Activated T-helper 1 cell treated with Interleukin-2 at 50 U/mL for 16 hours (primary cell): ENCODE measurements at places on chromosomes 12 and 14.

GRCh38 chr12:46187023-46187422 is 81.8 kb downstream of the SLC38A1 start:
- DNase-seq = no peak

- no peak for DNase-seq
Observed at GRCh38 chr12:112843287-112843686, 51.7 kb downstream of the RPH3A start.

- DNase-seq = no peak
Observed at GRCh38 chr12:79115743-79116142, 251.2 kb downstream of the SYT1 start.

GRCh38 chr14:72535485-72535884 is 358.4 kb downstream of the DPF3 start:
- no peak for DNase-seq

GRCh38 chr14:90677484-90678050 is 138.7 kb downstream of the TTC7B start:
- DNase-seq = no peak

- no peak for DNase-seq
Observed at GRCh38 chr12:45587012-45587411, 142.5 kb upstream of the ARID2 start.

- no peak for DNase-seq
Observed at GRCh38 chr12:19428246-19428645, 11.0 kb upstream of the AEBP2 start.

GRCh38 chr12:102745971-102746600 is 171.0 kb downstream of the PAH start:
- DNase-seq = no peak

DNA sequence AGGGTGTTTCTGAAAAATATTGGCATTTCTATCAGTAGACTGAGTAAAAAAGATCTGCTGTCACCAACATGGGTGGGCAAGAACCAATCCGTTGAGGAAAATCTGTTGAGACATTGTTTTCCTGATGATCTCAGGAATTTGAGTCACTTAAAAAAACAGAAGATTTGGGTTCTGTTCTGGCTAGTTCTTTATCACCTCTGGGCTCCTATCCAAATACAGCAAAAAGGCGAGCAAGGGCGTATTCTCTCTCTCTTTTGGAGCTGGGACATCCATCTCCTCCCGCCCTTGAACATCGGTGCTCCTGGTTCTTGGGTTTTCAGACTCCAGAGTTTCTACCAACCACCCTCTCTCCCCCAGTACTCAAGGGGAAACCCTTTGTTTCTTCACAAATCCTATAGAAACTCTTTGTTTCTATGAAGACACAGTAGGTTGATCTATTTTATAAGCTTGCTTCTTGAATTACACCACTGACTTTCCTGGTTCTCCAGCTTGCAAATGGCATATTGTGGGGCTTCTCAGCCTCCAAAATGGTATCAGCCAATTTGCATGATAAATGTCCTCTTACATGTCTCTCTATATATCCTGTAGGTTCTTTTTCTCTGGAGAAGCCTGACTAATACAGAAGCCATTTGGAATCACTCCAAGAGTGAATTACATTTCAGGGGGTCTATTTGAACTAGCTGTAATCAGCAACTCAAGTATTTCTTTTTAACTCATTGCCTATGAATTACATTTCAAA is 263.9 kb upstream of the TMTC1 start:
- DNase-seq = no peak

DNA sequence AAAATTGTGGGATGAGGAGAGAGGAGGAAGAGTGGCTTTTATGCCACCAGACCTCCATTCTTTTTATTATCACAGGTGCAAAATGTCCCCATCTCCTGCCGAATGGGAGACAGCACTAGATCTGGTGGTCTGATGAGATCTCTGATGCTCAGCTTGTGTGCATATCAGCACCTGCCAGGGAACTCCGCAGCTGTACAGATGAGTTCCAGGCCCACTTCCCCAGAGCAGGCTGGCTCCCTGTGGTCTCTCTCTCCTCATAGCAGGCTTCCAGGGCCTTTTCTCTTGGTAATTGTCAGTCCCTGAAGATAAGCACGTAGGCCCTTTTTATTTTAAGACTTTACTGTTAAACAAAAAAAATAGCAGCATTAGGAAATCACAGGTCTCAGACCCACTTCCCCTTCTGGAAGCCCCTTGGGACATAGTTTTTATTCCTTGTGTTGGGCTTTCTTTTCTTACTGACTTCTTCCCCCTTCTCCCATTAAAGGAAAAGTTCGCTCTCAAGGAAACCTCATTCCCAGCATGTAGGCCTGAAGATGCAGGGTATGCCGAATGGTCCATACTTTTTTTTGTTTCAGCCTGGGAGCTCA is 4.5 kb upstream of the TBC1D30 start:
- no peak for DNase-seq

GRCh38 chr12:89212339-89212771 is 139.9 kb downstream of the DUSP6 start:
- DNase-seq = no peak

GRCh38 chr12:46024099-46024498 is 33.7 kb upstream of the SCAF11 start:
- DNase-seq = no peak

DNA sequence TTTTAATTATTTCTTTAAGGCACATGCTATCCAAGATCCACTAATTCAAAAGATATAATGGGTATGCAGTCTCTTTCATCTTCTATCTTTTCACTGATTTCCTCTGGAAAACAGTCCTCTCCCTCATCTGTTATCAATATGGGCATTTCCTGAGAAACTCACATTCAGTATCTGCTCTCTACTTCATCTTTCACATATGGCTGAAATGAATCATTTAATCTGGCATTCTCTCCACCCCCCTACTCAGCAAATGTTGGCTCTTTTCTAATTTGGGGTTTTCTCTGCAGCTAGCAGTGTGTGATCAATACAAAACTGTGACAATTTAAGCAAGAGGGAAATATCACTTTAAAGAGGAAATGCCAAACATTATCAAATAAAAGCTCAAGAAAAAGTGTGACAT is 157.1 kb upstream of the TMTC1 start:
- no peak for DNase-seq

DNA sequence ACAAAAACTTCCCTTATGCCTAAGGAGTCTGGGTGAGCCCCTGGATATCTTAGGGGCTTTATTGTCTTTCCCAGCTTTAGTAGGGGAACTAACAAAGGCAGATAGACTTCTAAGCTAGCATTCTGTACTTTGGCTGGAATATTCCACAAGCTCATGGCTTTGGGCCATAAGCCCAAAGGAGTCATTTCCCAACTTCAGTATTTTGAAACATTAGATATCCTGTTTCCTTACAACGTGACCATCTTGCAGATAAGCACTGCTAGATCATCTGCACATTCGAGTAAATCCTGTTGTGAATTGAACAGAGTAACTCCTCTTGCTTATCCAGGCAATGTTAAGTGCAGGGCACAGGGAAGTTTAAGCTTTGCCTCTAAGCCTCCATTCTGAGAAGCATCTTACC is 70.6 kb upstream of the ACTN1 start:
- no peak for DNase-seq

GRCh38 chr12:9909724-9910123 is 22.4 kb downstream of the CLEC2A start:
- DNase-seq = no peak

DNA sequence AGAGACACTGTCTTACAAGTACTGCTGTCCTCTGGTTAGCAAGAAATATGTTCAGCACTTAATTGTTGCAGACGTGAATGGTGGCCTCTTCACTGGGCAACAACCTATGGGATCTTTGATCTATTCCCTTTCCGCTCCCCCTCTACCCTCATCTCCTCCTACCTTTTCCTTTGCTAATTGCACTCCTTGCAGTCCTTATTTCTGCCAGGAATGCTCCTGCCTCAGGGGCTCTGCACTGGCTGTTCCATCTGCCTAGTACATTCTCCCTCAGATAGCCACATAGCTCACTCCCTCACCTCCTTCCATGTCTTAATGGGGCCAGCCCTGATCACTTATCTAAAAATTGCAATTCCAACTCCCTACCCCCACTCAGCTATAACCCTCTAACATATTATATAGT is 4.5 kb upstream of the NFYB start:
- no peak for DNase-seq

DNA sequence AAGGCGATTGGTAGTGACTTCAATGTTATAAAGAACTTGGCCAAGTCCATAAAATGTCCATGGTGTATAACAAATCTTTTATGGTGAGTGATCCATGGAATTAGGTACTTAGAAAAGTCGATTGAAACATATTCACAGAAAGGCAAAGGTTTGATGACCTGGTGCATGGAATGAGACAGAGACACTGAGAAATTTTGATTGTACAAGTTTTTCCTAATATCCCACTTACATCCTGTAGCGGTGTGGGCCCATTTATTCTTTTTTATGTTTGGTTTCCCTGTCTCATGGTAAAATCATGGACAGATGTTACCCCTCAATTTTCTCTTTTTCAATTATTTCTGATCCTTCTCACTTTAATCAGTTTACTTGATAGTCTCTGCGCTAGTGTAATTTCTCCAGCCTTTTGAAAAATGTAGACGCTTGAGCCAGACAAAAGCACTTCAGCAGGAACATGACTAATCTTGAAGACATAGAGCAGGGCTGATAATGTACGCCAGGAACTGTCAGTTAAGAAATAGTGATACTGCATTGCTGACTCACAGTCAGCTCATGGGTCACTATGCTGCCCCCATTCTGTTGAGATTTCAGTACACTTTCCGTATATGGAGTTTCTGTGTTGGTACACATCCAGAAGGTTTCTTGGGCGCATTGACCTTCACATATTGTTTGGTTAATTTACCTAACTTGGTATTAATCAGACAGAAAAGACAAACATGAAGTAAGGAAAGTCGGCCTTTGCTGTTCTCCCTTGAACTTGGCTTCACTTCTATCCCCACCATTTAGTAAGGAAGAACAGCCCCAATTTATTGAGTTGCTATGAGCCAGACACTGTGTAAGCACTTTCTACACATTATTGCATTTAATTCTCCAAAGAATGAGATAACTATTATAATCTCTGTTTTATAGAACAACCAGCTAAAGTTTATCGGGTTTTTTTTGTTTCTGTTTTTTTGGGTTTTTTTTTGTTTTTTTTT is 841.7 kb downstream of the DIO2 start:
- no peak for DNase-seq

DNA sequence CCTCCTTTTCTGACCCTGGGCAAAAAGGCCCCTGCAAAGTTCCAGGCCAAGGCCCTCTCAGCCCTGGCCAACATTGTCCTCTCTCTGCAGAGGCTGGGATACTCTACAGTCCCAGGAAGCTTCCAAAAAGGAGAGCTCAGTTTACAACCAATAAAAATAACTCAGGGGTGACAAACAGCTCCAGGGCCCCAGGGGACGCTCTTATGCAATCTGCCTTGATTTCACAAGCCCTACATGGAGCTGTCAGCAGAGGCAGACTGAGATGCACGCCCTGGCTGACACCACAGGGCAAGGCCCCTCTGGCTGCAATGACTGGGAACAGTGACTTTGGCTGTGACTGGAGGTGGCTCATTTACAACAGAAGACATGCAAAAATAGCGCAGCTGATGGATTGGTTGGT is 129.0 kb upstream of the MED13L start:
- no peak for DNase-seq

DNA sequence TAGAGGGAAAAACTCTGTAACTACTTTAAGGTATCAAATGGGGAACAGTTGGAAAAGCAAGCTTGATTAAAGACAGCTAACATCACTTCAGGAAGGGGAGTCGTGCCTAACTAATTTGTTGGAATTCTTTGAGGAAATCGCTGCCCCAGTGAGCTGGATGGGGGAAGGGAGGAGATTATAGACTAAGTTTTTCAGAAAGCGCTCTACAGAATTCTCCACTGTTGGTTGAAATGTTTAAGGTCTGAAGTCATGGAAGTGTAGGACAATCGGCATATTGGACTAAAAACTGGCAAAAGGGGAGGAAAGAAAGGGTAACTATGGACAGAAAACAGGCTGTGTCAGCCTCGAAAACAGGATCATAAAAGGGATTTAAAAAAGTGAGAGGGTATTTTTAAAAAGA is 229.9 kb upstream of the HMGA2 start:
- no peak for DNase-seq
